Fibroblast of lung (primary cell): ENCODE measurements at places on chromosomes 4 and X.

GRCh38 chr4:76012388-76012801 is 5.1 kb upstream of the CXCL9 start:
- DNase-seq: peak; percentile 27

- peak; percentile 44 for DNase-seq
Observed at GRCh38 chr4:110840221-110840654, 217.4 kb upstream of the PITX2 start.

- DNase-seq: no peak
Observed at GRCh38 chrX:56366901-56367300, 134.7 kb downstream of the KLF8 start.

GRCh38 chr4:3026540-3026939 is 47.8 kb downstream of the HTT-AS start:
- DNase-seq: no peak

DNA sequence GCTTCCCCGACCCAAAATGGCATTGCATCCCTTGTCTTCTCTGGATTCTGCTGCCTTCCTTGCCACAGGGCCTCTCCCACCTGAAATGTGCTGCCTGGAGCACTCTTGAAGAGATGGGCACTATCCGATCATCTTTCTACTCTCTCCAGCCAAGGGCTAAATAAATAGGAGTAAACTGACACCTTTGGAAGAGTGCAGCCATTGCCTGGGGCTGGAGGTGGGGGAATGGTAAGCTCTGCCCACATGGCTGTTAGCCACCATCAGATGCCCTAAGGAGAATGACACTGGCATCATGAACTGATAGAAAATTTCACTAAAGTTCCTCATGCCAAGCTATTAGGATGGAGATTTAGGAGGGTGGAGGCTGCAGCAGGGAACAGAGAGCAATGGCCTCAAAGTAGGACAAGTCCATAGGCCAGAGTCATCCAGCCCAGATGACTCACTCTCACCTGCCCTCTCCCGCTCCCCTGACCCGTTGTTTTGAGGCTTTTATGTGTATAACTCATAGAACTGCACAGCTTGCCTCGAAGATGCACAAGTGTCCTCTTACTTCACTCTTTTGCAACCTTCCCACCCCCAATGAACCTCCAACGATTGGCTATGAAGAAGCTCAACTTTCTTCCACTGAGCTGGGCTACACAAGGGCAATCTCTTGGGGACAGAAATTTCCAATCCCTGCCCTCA is 822 bp upstream of the PFKFB1 start:
- DNase-seq: no peak

- no peak for DNase-seq
Observed at GRCh38 chr4:96879527-96879926, 1039.6 kb downstream of the PDHA2 start.

GRCh38 chr4:121978172-121978516 is 26.3 kb upstream of the TRPC3 start:
- DNase-seq: no peak

DNA sequence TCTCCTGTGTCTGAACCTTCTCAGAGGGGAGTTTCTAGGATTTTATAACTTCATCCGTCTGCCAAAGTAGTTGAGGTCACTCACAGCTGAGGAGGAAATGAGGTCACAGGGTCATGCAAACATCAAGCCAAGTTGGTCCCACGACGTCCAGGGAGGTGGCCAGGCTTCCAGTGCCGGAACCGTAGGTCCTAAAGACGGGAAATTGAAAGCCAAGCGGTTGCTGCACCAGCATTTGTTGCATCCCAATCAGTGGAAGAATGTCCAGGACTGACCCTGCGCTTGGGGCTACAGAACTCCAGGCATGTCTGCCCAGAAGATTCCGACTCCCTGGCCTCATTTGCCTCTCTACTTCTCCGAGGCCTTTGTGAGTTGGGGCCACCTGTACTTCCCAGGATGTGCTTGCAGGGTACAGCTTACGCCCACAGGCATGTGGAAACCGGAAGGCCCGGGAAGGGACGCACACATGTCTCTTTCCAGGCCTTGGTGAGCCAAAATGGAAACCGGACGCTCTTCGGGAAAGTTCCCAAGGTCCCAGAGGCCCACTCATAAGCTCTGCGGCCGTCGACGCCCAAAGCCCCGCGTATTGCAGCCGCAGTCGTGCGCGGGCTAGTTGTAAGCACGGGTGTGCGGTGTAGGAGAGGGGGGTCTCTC is 9.3 kb downstream of the PRDM8 start:
- no peak for DNase-seq

DNA sequence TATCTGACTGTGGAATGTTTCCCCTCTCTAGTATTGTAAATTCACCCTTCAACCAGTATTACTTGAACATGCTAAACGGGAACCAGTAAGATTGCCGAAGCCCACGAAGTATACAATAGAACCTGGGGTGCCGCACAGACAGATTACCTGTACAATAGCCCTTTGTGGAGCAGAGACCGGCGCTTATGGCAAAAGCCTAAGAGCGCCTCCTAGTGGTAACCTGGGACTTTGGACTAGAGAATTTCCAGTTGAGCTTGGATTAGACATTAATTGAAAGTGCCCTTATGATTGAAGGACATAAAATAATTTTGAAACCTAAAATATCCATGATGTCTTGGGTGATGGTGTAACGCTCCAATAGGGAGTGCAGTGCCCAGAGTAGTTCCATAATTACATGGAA is 14.1 kb downstream of the ZNF157 start:
- peak; percentile 71 for DNase-seq

- DNase-seq: no peak
Observed at GRCh38 chr4:111793433-111794091, 351.7 kb upstream of the FAM241A start.

DNA sequence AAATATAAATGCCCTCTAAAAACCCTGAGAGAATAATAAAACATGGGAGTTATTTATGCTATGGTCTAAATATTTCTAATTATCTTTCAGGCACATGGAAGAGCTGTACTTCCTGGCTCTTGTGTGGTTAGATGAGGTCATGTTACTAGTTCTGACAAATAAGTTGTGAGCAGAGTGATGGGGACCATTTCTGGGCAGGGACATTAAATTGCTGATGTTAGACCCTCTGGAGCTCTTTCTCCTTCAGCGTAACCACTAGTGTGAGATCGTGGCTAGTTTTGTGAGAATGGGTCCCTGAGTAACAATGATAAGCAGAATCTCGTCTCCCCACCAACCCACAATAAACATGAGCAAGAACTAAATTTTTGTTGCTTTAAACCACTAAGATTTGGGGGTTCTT is 108.0 kb downstream of the MAML3 start:
- no peak for DNase-seq

GRCh38 chr4:60359746-60360367 is 840.3 kb upstream of the ADGRL3 start:
- DNase-seq: no peak

DNA sequence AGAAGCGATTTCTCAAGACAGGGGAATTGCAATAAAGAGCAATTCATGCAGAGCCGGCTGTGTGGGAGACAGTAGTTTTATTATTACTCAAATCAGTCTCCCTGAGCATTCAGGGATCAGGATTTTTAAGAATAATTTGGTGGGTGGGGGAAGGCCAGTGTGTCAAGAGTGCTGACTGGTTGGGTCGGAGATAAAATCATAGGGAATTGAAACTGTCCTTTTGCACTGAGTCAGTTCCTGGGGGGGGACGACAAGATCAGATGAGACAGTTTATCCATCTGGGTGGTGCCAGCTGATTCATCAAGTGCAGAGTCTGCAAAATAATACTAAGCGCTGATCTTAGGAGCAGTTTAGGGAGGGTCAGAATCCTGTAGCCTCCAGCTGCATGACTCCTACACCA is 502.4 kb downstream of the NLGN4X start:
- DNase-seq: peak; percentile 32

DNA sequence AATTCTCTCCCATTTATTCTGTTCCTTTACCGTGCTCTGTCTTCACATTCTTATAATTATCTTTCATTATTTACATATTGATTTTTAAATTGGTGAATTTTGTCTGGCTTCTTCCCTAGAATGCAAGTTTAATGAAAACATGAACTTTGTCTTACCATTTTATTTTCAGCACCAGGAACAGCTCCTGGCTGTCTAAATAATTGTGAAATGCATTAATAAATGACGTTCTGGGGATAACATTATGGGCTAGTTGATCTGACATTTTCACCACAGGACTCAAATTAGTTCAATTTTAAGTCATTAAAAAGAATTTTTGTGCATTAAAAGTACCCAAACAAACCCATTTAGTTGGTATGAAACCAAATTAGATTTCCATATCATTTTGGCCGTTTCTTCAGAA is 97.5 kb downstream of the KCTD8 start:
- DNase-seq: no peak

GRCh38 chr4:94927696-94928095 is 169.9 kb downstream of the BMPR1B start:
- no peak for DNase-seq

- peak; percentile 1 for DNase-seq
Observed at GRCh38 chrX:18793601-18794089, 86.2 kb downstream of the PPEF1 start.

GRCh38 chrX:118761939-118762707 is 34.7 kb downstream of the IL13RA1 start:
- DNase-seq: no peak
